Stimulated activated CD4-positive, alpha-beta T cell treated with anti-CD3 and anti-CD28 coated beads, Interleukin-4, amount 100 ng/mL, for 24 hours (primary cell): ENCODE measurements at places on chromosomes 16 and 17.

GRCh38 chr17:17229416-17230384, 7.3 kb downstream of the FLCN start:
- DNase-seq: no peak

- DNase-seq: no peak
Measured at GRCh38 chr16:12833926-12834325, 30.2 kb upstream of the CPPED1 start.

GRCh38 chr17:70099884-70100283, 24.9 kb downstream of the KCNJ16 start:
- DNase-seq: no peak

DNA sequence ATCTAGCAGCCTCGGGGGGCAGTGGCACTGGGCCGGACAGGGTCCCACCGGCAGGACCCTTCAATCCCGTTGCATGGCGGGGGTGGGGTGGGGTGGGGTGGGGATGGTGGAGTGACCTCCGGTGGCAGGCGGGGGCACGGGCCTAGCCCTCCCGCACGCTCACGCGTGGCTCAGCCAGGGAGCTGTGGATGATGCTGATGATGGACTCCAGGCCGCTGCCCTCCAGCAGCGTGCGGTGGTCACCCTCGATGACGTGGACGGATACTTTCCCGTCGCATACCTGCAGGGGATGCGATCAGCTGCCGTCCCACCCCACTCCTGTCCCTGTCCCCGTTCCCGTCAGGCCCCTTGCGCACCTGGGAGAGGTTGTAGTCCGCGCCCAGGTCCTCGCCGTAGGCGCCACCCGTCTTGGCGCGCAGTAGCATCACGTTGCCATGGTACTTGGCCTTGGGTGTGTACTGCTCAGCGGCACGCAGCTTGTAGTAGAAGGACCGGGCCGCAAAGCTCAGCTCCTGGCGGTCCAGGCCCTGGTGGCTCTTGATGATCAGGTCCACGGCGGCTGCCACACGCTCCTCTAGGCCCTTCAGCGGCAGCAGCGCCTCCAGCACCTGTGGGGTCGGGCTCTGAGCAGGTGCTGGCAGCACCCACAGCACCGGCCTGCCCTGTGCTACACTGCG, 13.5 kb upstream of the DUS1L start:
- no peak for DNase-seq

- no peak for DNase-seq
Measured at GRCh38 chr17:81735264-81736102, 23.4 kb downstream of the SLC25A10 start.

DNA sequence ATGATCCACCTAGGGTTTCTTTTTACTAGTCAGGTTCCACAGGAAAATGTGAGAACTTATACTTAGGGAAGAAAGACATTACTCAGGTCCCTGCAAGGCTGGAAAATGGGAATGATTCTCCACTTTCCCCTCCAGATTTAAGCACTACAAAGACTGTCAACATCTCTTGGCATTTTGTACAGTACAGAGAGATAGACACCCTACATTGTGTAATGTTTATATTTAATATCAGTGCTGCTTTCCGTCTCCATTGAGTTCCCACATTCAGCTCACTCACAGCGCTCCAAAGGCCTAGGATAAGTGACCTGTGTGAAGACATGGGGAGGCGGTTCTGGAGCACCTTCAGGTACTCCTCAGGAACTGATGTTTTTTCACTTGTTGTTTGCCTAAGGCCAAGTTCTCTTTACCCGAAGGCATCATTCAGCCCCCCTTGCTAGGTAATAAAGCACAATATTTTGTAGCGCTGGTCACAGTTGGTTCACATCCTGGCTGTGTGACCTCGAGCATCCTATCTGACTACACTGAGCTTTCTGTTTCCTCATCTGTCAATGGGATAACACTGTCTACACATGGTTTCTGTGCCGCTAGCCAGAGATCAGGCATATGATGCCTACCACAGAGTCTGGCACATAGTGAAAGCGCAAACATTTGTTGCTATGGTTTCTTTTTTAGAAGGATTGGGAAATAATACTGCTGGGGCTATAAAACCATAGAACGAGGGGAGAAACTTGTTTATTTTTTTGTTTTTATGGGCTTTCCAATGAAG, 226.6 kb downstream of the ZFHX3 start:
- DNase-seq: no peak

- DNase-seq: no peak
Measured at GRCh38 chr16:54489225-54490111, 202.9 kb upstream of the IRX3 start.

- DNase-seq: no peak
Measured at GRCh38 chr17:58626905-58627304, 64.9 kb downstream of the TEX14 start.

DNA sequence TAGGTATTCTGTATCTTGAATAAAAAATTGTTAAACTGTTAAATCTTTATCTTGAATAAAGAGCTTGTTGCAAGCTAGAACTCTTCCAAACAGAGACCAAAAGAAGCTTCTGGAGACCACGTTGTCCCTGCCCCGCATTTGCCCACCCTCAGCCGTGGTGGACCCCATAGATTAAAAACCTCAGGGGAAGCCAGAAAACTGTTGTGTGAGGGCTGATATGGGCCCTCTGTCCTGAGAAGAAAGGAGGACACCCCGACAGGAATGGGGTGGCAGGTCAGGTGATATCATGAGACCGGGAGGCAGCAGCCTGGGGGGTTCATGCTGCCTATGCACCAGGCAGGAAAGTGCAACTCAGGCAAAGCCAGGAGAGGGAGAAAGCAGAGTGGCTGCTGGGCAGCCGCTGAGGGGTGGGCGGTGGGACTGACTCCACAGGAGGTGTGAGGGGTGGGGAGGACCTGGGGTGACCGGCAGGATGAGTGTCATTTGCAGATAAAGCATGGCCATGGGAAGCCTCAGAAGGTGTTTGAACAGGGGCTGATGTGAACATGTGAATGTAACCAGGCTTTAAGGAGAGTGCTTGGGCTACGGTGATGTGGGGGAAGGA, 147.8 kb downstream of the IRF8 start:
- no peak for DNase-seq

DNA sequence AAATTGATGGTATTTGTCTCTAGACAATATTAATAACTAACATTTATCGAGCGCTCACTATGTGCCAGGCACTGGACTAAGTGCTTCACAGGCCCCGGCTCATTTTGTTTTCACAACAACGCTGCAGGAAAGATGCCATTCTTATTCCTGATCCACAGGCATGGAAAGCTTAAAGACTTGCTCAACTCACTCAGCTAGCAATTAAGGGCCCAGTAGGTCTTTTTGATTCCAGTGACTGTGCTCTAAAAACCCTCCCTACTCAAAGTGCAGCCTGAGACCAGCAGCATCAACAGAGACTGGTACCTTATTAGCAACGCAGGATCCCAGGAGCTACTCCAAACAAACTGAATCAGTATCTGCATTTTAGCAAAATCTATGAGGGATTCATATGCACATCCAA, 35.3 kb downstream of the CUEDC1 start:
- no peak for DNase-seq

DNA sequence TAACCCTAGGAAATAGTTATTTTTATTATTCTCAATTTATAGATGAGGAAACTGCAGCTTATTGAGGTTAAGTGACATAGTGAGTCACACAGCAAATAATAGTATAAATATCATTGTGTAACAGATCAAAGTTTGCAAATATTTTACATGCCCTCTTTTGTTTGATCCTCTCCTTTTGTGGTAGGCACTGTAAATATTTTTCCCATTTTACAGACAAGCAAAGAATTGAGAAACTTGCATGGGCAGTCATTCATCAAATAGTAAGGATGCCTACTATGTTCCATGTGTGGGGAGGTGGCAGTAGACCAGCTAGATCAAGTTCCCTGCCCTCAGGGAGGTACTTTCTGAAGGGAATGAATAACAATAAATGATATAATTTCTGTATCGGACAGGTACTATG, 173.0 kb downstream of the PHKB start:
- no peak for DNase-seq

- DNase-seq: no peak
Measured at GRCh38 chr17:28468781-28469180, 4.7 kb upstream of the SLC13A2 start.

DNA sequence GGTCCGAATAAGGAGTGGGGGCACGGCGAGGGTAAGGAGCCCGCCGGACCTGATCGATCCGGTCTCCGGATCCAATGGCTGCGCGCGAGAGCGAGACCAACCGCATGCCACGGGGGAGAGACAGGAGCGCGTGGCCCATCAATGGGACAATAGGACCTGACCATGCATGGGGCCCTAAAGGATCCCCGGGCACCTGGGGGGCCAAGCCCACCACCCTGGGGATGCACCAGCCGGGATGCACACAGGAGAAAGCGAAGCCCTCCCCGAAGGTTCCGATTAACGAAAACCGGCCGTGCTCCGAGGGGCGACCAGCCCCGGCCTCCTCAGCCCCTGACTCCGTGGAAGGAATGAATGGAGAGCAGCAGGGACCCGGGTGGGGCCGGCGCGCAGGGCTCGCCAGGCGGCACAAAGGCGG, 525 bp downstream of the JPT1 start:
- peak; percentile 25 for DNase-seq

DNA sequence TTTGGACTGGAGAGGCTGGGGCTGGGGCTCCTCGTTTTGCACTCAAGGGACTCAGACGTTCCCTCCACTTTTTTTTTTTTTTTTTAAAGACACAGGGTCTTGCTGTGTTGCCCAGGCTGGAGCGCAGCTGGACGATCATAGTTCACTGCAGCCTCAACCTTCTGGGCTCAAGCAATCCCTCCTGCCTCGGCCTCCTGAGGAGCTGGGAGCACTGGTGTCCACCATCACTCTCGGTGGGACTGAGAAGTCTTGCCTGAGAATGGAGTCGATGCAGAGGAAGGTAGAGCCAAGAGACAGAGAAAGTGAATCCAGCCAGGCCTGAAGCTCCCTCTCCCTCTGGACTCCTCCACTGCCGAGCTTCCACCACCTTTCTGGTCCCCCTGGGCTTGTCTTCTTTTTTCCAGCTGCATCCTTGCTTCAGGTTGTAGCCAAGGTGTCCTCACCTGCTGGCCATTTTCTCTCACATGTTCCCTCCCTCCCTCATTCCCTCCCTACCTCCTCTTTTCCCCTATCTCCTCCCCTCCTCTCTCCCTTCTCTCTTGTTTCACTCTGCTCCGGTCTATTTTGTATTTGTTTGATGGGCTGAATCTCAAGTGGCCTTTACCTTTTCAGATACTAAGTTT, 233.8 kb downstream of the SNX29 start:
- DNase-seq: no peak

- DNase-seq: no peak
Measured at GRCh38 chr16:19436540-19436939, 18.9 kb downstream of the TMC5 start.

DNA sequence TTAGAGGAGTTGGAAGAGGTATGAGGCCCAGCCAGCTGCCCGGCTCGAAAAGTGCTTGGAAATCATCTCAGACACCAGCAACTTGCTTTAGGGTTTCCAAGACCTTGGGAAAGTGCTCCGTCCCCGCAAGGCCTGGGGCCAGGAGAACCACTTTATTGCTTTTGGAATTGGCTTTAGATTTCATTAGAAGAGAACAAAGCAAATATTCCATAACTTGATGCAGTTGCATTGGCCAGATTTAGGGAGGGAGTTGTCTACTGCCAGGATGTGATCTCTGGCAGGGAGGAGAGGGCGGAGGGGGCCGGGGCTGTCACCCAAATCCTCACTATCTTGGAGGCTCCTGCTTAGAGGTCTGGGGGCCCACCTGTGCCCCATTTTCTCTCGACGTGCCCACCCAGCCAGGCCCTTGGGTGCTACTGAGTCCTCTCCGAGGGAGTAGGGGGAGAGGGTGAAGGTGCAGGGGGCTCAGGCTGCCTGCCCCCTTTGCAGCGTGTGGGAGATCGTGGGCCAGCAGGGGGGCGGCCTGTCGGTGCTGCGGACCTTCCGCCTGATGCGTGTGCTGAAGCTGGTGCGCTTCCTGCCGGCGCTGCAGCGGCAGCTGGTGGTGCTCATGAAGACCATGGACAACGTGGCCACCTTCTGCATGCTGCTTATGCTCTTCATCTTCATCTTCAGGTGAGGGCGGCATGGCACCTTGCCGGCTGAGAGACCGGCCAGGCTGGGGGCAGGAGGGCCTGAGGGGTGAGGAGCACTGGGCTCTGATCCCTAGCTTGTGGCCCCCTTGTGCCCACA, 30.6 kb downstream of the CACNA1G start:
- no peak for DNase-seq

- no peak for DNase-seq
Measured at GRCh38 chr17:63450551-63450950, 4.4 kb upstream of the CYB561 start.

DNA sequence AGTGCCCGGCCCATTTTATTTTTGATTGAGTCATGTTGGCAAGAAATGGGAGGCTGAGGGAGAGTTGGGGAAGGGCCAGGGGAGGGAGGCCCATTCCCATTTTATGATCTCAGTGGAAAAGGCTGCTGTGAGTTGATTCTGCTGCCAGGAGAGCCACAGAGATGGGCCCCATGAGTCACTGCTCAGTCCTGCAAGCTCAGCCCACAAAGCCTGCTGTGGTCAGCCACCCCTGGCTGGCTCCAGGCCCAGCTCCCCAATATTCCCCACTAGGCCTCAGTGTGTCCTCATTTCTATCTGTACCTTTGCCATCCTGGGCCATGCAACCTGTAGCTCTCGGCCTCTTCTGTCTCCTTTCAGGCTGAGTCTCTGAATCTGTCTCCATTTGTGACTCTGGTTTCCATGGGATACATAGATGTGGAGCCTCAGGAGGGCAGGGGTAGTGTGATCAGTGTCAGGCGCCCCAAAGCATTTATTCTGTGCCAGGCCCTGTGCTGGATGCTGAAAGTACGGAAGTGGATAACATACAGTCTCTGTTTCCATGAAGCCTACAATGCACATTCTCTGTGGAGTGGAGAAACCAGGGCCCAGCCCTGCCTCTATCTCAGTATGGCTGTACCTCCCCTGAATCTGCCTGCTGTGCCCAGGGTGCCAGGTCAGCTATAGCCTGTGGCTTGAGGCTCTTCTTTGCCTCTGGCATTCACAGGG, 1.9 kb upstream of the PLEKHG4 start:
- DNase-seq: peak; percentile 23

DNA sequence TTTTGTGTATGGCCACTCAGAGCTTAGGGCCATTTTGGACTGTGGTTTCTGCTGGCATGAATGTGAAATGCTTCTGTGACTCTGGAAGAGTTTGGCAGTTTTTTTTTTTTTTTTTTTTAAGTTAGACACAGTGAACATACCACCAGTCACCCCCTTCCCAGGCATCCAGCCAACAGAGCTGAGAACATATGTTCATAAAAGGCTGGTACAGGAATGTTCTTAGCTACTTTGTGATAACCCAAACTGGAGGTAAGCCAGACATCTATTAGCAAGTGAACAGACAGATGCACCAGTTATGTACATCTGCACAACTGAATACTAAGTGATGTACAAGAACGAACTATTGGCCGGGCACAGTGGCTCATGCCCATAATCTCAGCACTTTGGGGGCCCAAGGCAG, 92.7 kb downstream of the ABCC1 start:
- DNase-seq: no peak

DNA sequence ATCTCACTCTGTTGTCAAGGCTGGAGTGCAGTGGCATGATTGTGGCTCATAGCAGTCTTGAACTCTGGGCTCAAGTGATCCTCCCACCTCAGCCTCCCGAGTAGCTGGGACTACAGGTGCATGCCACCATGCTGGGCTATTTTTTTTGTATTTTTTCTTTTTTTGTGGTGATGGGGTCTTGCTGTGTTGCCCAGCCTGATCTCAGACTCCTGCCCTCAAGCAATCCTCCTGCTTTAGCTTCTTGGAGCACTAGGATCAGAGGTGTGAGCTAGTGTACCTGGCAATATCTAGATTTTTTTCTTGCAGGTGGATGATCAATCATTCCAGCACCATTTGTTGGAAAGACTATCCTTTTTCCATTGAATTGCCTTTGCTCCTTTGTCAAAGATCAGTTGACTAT, 52.8 kb upstream of the IL34 start:
- DNase-seq: no peak
